ENCODE measurements at places on chromosomes 1 and 21. TPM values are rescaled to one million over a fixed set of nuclear protein-coding genes. Genes with fewer than 3 reads are reported as not detected.

PTPN14 gene
- 26.4 TPM for total RNA-seq

SSX2IP gene
- 189 TPM for total RNA-seq

TNN gene
- 17.8 TPM for total RNA-seq

SOX13 gene
- total RNA-seq = 9.1 TPM

LCE3E gene
- total RNA-seq = not detected

ADGRB2 gene
- total RNA-seq = 32.9 TPM

OPRD1 gene
- total RNA-seq = 5.2 TPM

SPRR5 gene
- not detected for total RNA-seq

Measured in camera-type eye (tissue), 1 donor.